ENCODE measurements at places on chromosomes 5 and 9. TPM values are rescaled to one million over a fixed set of nuclear protein-coding genes. Genes with fewer than 3 reads are reported as not detected.
A peak's percentile ranks its signal among the peaks of the same experiment; 100 is the strongest.

EGFL7 gene
- 7.0 TPM for total RNA-seq

ADAMTS16 gene
- total RNA-seq: 12.8 TPM

IFNB1 gene
- not detected for total RNA-seq

PAPPA gene
- 219 TPM for total RNA-seq

SIT1 gene
- not detected for total RNA-seq

ELAVL2 gene
- 0.36 TPM for total RNA-seq

IRGM gene
- not detected for total RNA-seq

GRCh38 chr5:176183321-176184074 lies 54.7 kb upstream of the SIMC1 start:
- no peak overlapping the region for H3K4me3 ChIP-seq
- peaks cover 49% of the 10 kb centered on the region for H3K27me3 ChIP-seq
- DNase-seq: no peak

GRCh38 chr9:78900500-78900899 lies 603.6 kb downstream of the PSAT1 start:
- peaks cover 9% of the 10 kb centered on the region for H3K4me1 ChIP-seq
- H3K27ac ChIP-seq: no peak overlapping the region
- DNase-seq: no peak
- H3K27me3 ChIP-seq: no peaks in the 10 kb centered on the region

DNA sequence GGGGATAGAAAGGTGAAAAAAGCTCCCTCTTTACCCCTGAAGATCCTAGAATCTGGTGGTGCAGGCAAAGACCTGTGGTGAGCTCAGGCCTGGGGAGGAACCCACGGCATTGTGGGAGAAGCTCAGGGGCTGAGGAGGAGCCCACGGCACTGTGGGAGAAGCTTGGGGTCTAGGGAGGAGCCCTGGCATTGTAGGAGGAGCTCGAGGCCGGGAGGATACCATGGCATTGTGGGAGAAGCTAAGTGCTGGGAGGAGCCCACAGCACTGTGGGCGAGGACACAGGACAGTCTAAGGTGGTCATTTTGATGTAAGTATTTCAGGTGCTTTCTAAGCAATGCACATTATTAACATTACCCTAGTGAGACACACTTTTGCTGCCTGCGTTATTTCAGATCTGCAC lies 179.7 kb downstream of the HSD17B3 start:
- no peaks in the 10 kb centered on the region for H3K27me3 ChIP-seq
- peak overlapping the region; percentile 84 for H3K27ac ChIP-seq
- no peaks in the 10 kb centered on the region for H3K36me3 ChIP-seq
- no peak overlapping the region for H3K4me3 ChIP-seq
- peaks cover 28% of the 10 kb centered on the region for H3K4me1 ChIP-seq

GRCh38 chr9:130833031-130833990 lies 1.7 kb upstream of the ABL1 start:
- no peaks in the 10 kb centered on the region for H3K27me3 ChIP-seq
- no peak for DNase-seq
- peaks cover 53% of the 10 kb centered on the region for H3K4me1 ChIP-seq
- peak overlapping the region; percentile 91 for H3K27ac ChIP-seq

- no peak overlapping the region for H3K4me3 ChIP-seq
- no peaks in the 10 kb centered on the region for H3K27me3 ChIP-seq
- DNase-seq: no peak
- peaks cover 41% of the 10 kb centered on the region for H3K4me1 ChIP-seq
- no peaks in the 10 kb centered on the region for H3K36me3 ChIP-seq
These were observed 19.9 kb downstream of the MGAT1 start for GRCh38 chr5:180782748-180783147.

DNA sequence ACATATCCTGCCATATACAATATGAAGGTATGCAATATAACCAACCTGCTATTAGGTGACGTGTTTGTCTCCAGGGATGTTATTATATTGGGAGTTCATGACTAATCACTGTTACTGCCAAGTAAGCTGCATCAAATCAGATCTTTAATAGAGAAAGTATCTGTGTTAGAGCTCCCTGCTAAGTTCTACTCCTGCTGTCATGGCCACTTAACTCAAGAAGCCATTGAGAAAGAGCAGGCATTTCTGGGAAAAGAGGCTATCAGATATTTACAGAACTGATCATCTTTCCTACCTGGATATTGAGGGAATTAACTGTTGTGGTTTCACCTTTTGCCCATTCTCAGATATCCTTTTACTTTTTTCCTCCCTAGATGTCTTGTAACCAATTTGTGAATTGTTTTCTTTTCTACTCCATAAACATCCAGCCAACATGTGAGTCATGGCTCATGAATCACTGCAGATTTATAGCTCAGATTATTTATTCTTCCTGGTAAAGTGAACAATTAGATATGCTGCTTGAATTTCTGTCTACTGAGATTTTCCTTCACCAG lies 634.8 kb upstream of the FAM174A start:
- no peak overlapping the region for H3K4me3 ChIP-seq
- DNase-seq: no peak
- H3K27ac ChIP-seq: no peak overlapping the region
- peaks cover 4% of the 10 kb centered on the region for H3K27me3 ChIP-seq
- peaks cover 3% of the 10 kb centered on the region for H3K4me1 ChIP-seq

GRCh38 chr9:81868145-81868544 lies 60.1 kb upstream of the SPATA31D4 start:
- peaks cover 8% of the 10 kb centered on the region for H3K4me1 ChIP-seq
- H3K4me3 ChIP-seq: no peak overlapping the region
- no peaks in the 10 kb centered on the region for H3K36me3 ChIP-seq
- no peaks in the 10 kb centered on the region for H3K27me3 ChIP-seq
- H3K27ac ChIP-seq: no peak overlapping the region

- DNase-seq: no peak
- H3K36me3 ChIP-seq: peaks cover 3% of the 10 kb centered on the region
These were observed 12.6 kb upstream of the HOMER1 start for GRCh38 chr5:79526493-79526892.

DNA sequence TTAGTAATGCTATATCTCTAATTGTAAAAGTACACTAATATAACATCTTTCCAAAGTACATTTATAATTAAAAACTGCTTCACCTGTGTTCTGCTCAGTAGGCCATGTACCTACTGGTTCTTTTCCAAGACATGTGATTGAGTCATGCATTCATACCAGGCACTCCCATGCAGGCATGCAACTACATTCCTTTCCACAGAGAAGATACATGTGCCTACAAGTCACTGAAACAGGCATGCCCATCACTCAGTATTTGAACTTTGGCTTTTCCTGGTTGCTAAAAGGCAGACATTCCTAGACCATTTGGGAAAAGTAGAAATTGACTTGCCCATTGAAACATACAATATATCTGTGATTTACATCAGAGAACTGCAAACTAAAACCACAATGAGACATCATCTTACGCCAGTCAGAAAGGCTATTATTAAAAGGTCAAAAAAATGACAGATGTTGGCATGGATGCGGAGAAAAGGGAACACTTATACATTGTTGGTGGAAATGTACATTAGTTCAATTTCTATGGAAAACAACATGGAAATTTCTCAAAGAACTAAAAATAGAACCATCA lies 148.3 kb upstream of the MOCS2 start:
- H3K27ac ChIP-seq: no peak overlapping the region
- no peak for DNase-seq
- no peaks in the 10 kb centered on the region for H3K36me3 ChIP-seq
- no peak overlapping the region for H3K4me3 ChIP-seq
- peaks cover 17% of the 10 kb centered on the region for H3K4me1 ChIP-seq
- no peaks in the 10 kb centered on the region for H3K27me3 ChIP-seq

DNA sequence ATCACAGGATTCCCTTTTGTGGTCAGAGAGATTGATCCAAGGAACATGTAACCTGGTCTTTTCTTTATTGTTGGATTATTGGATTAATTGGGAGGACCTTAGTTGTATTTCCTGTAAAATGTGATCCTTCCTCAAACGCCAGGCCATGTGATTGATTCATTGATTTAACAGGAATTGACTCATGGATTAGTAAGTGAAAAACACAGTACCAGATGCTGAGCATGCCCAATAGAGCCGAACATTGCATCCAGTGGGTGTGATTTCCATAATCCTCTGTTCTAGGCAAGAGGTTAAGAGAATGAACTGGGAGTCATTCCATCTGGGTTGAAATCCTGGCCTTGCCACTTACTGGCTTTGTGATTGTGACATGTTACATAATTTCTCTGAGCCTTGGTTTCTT lies 522.3 kb downstream of the MAT2B start:
- peaks cover 17% of the 10 kb centered on the region for H3K27me3 ChIP-seq
- no peak overlapping the region for H3K4me3 ChIP-seq
- DNase-seq: no peak
- no peaks in the 10 kb centered on the region for H3K36me3 ChIP-seq

- H3K36me3 ChIP-seq: peaks cover 7% of the 10 kb centered on the region
- H3K27ac ChIP-seq: no peak overlapping the region
- H3K4me1 ChIP-seq: no peaks in the 10 kb centered on the region
- DNase-seq: no peak
- no peaks in the 10 kb centered on the region for H3K27me3 ChIP-seq
- H3K4me3 ChIP-seq: no peak overlapping the region
These were observed 278.7 kb downstream of the DENND1A start for GRCh38 chr9:123651273-123651672.

GRCh38 chr5:172541773-172542136 lies 87.4 kb upstream of the SH3PXD2B start:
- H3K4me3 ChIP-seq: no peak overlapping the region
- H3K27me3 ChIP-seq: peaks cover 17% of the 10 kb centered on the region
- H3K4me1 ChIP-seq: peaks cover 5% of the 10 kb centered on the region
- no peak for DNase-seq
- no peak overlapping the region for H3K27ac ChIP-seq
- H3K36me3 ChIP-seq: peaks cover 3% of the 10 kb centered on the region
